Breast epithelium (tissue), 4 donors: ENCODE measurements at places on chromosomes 5 and 9. TPM values are rescaled to one million over a fixed set of nuclear protein-coding genes. Genes with fewer than 3 reads are reported as not detected.

Gene SLC46A2
- not detected for total RNA-seq

Gene PDCD1LG2
- total RNA-seq = 3.3 TPM

Gene PCDHGA6
- total RNA-seq = 8.3 TPM

DNA sequence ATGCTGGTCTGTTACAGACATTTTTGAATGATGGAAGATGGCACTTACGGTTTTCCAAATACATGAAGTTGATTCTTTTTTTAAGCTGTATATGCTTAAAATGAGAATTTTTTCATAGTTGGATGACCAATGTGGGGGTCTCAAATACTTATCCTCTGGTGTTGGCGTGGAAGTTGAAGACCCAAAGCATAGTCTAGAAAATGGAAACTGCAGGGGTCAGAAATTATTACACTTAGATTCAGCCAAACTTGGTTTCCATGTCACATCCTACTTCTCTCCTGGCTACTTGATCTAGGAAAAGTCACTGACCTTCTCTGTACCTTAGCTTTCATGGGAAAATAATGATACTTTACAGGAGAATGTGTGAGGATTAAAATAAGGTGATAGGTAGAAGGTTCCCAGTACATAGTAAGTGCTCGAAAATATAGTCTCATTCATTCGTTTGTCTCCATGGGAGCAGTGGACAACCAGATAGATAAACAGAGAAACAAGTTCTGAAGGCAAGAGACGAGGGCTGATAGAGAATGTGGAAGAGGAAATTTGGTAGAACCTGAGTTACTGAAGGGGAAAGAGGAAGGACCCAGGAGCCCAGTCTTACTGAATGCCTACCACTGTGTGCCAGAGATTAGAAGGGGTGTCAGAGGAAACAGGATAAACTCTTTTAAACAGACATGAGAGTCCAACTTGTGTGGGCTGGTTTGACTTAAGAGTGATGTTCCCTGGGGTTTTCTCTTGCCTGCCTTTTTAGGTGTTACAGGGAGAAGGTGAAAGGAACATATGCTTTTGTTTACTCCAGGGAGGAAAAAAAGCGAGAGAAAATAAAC lies 560.3 kb upstream of the KLF4 start:
- no peak for DNase-seq

- no peak for DNase-seq
Measured at GRCh38 chr5:17444496-17444895, 53.5 kb upstream of the TAF11L2 start.

GRCh38 chr9:35618325-35618727 lies at the start of gene CD72:
Gene CD72 (minus strand): TSS chr9:35618413. CDS start chr9:35618303, 110 bp downstream.
- DNase-seq = no peak

- no peak for DNase-seq
Measured at GRCh38 chr5:143641549-143642355, 170.2 kb upstream of the HMHB1 start.
